ENCODE measurements at places on chromosomes 5 and 9.

DNA sequence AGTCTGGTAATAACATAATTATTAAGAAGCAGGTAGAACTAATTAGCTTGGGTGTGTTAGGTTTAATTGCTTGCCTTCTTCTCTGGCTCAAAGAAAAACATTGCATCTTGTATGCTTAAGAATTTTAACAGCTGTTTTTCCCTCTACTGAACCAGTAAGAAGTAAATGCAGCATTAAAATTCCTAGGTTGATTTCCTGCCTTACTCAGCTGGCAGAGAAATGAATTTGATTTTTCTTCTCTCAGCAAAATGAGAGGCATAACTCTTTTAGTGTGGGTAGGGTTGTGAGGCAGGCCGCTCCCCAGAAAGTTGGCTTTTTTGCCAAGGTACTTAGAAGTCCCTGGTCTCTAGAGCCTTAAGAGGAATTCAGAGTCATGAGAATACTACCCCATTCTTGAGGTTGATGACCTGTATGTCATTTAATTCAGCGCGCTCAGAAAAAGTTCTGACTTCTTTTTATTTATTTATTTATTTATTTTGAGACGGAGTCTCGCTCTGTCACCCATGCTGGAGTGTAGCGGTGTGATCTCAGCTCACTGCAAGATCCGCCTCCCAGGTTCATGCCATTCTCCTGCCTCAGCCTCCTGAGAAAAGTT is 302.6 kb downstream of the ARHGEF28 start:
- no peak for DNase-seq

- no peak for DNase-seq
Observed at GRCh38 chr9:18438300-18438925, 35.5 kb upstream of the ADAMTSL1 start.

- no peak for DNase-seq
Observed at GRCh38 chr9:129178568-129179382, 714 bp upstream of the IER5L start.

GRCh38 chr5:90601468-90601867 is 42.9 kb downstream of the ADGRV1 start:
- no peak for DNase-seq

- DNase-seq, result no peak
Observed at GRCh38 chr5:56003179-56003578, 8.4 kb upstream of the IL6ST start.

- DNase-seq, result no peak
Observed at GRCh38 chr5:118937393-118938061, 50.8 kb downstream of the DTWD2 start.

GRCh38 chr9:84858364-84858763 is 188.8 kb downstream of the NTRK2 start:
- DNase-seq, result no peak

DNA sequence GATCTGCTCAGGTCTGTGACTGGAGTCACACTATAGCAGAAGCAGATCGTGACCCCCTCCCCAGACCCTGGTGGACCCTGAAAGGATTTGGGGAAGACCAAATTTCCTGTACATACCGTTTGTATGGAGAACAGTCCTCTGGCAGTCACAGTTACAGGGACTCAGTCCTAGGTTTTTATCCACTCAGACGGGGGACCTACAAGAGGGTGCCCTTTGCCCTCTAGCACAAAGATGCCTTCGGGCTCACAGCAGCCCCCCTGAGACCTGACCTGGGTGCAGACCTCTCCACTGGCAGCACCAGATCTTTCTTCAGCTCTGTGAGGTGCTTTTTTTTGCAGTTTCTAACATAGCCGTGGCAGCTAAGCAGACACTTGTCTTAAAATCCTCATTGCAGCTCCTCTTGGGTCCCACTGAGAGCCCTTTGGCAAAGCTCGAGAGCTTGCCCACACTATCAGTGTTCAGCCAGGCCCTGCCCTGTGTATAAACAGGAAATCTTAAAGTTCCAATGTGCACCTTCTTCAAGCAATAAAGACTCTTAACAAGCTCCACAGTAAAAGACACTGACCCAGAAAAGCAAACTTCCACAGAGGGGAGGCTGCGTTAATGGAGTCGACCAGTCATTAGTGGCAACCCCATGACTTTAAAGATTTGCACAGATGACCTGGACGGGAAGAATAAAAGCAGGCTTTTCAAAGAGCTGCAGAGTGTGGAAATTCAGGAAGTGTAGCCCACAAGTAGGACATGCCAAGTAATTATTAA is 71.8 kb upstream of the LHFPL2 start:
- DNase-seq, result no peak

GRCh38 chr9:86445671-86446070 is 91.5 kb upstream of the TUT7 start:
- no peak for DNase-seq

DNA sequence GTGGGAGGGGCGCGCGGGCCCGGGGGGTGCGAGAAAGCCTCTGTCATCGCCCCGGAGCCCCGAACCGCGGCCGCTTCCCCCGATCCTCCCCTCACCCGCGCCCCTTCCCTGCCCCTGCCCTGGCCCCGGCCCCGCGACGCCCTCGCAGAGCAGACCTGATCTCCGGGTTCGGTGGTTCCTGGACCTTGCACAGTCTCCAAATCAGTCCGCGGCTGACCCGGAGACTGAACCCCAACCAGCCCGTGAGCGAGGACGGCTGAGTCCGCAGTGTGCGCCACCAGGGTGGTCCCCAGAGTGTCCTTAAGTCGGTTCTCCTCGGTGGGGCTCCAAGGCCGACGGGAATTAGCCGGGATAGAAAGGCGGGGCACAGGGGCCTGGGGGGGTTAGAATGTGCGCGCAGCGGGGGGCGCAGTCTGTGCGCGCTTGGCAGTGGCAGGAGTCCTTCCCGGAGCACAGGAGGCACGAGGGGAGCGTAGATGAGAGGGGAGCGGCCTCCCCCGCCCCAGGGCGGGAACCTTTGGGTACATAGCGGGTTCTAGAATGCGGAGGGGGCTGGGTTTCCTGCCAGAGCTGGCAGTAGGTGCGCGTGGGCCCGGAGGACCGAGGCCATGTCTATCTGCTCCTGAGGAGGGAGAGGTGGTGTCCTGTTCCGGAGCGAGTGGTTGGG is 779 bp downstream of the PKN3 start:
- DNase-seq, result no peak

- DNase-seq, result no peak
Observed at GRCh38 chr5:59560553-59560952, 333.0 kb downstream of the PDE4D start.

GRCh38 chr5:6333182-6333905 is 45.0 kb downstream of the MED10 start:
- DNase-seq, result no peak

DNA sequence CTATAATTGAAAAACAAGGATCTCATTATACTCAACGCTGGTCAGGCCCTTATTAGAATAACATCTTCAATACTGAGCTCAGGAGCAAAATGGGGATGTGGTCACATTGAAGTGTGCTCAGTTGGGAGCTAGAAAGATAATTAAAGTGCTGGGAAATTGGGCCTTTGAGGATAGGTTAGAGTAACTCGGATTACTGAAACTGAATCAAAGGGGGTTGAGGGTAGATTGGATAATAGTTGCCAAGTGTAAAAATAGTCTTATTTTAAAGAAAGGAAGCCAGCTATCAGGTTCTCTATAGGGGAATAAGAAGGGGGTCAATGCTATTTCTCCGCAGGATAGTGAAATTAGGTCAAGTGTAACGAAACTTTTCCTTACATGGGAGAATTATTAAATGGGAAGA is 391.0 kb upstream of the PTPRD start:
- DNase-seq, result no peak

DNA sequence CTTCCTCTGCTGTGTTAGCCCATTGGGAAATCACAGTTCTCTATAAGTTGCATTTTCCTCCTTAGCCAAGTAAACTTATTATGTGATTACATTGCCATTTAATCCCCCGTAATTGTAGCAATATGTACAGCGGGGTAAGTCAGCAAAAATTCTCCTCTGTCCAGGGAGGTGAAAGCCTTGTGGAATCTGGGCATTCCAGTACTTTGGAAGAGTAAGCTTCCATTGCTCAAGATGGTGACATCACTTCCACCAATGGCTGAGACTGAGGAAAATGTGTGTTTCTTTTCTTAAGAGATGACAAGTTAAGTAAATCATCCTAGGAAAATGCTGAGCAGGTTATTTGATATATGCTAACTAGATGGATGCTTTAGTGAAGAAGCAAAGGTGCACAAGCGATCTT is 436.7 kb downstream of the CETN3 start:
- DNase-seq, result no peak

GRCh38 chr9:92234514-92234913 is 59.0 kb downstream of the IARS1 start:
- no peak for DNase-seq

GRCh38 chr5:79227484-79228025 is 8.4 kb upstream of the JMY start:
- DNase-seq, result no peak

DNA sequence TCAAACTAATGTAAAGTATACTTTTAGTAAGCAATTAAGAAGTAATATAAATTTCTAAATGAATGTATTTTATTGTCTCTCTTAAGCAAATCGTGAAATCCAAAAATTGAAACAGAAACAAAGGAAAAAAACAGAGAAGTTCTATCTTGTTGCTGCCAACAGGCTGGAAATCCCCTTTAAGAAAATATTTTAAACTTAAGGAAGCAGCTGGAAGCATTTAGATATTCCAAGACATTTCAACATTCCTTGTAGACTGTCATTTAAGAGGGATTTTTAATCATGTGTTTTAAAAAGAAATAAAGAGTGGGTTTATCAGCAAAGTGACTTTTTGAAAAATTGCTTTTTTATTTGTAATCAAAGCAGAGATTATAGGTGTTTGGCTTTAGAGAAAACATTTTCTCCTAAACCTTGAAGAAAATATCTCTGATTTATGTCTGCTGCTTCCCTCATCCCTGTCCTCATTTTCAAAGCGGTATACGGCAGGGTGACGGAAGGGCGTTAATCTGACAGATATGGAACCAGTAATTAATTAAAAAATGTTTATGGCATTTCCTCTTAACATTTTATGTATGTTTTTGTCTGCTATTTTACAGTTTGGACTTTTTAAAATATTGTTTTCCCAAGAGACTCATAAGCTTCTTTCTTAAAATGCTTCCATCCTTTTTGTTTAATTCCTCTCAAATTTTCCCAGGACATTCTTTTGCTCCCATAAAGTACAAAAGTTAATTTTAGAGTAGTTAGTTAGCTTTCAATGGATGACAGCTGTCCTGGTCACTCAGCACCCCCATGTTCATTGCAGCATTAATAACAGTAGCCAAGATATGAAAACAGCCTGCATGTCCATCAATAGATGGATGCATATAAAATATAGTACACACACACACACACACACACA is 245.6 kb downstream of the LURAP1L start:
- DNase-seq, result no peak

DNA sequence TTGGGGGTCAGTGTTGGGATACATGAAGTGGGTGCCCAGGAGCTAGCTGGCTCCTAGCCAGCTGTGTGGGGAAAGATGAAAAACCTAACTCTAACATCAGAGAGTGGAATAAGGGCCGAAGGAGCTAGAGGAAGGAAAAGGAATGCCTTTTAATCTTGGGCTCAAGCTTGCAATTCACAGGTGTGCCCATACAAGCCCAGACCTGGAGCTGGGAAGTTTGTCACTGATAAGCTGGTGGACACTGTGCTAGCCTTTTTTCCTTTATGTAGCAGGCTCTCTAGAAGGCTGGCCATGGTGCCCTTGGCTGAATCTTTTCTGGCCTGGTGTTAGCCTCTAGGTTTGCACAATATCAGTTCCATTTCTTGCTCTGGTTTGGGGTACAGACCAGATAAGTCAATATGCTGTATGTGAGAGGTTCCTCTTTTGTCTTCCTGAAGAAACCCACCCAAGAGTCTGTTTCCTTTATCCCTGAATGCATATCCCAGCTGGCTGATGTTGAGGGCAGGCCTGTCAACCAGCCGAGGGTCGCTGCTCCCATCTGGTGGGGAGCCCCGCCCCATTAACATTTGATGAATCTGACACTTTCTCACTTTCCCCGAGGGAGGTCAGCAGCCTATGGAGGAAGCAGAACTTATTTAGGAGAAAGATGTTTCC is 92.4 kb upstream of the CXCL14 start:
- DNase-seq, result no peak

- DNase-seq, result no peak
Observed at GRCh38 chr9:68919661-68920060, 94.3 kb downstream of the PRKACG start.

All from T-helper 9 cell (primary cell).